ENCODE measurements at places on chromosomes 5 and 9. TPM values are rescaled to one million over a fixed set of nuclear protein-coding genes. Genes with fewer than 3 reads are reported as not detected.

The TEX48 gene
- not detected for polyA plus RNA-seq

The MLANA gene
- not detected for polyA plus RNA-seq

- DNase-seq = peak; percentile 17
These were observed 1.2 kb downstream of the IER5L start for GRCh38 chr9:129176701-129177442.

GRCh38 chr5:151719228-151720000 is 32.7 kb upstream of the SPARC start:
- DNase-seq = no peak

The OGN gene
- not detected for polyA plus RNA-seq

DNA sequence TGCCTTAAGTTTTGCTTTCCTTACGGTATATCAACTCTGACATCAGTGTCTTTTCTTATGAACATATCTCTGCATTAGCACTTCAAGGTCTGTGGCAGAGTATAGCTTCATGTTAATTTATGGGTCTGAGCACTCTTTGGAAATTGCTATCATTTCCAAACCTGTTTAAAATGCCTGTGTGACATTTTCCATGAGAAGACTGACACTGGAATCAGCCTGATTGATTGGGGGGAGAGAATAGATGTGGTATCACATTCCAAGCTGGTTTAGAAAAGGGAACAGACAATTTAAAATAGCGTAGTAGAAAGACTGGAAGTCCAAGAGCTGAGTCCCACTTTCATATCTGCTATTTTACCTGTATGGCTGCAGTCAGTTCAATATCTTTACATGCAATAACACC is 272.1 kb upstream of the CDH10 start:
- no peak for DNase-seq

DNA sequence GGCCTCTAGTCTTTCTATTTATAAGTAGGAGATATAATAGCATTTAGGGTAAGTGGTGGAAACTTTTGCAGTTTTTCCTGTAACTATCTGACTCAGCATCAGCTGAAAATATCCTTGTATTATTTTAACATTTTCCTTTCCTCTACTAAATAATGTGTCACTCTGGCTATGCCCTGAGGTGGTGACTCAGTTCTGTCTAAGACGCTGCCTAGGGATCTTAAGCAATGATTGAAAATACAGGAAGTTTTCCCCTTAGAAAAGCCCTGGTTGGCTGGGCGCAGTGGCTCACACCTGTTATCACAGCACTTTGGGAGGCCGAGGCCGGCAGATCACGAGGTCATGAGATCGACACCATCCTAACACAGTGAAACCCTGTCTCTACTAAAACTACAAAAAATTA is 9.3 kb upstream of the EDIL3 start:
- DNase-seq = no peak

The DNM1 gene
- polyA plus RNA-seq = 0.15 TPM

Data from naive B cell (primary cell).